ENCODE measurements at places on chromosomes 1 and 21.

- no peak for DNase-seq
Measured at GRCh38 chr1:26922901-26923300, 1.4 kb downstream of the NUDC start.

GRCh38 chr1:80155371-80155770 lies 1148.8 kb upstream of the ADGRL4 start:
- DNase-seq: peak; percentile 11

DNA sequence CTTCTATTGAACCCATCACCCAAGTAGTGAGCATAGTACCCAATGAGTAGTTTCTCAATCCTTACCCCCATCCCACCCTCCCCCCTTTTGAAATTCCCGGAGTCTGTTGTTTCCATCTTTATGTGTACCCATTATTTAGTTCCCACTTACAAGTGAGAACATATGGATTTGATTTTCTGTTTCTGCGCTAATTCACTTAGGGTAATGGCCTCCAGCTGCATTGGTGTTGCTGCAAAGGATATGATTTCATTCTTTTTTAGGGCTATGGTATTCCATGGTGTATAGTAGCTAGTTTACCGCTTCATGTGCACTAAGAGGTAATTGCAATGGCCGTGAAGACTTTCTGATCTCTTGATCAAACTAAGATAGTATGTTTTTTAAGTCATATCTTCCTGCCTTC lies 107.5 kb upstream of the SERTAD4 start:
- DNase-seq: no peak

- DNase-seq: no peak
Measured at GRCh38 chr1:161054805-161055204, 9.0 kb upstream of the USF1 start.

DNA sequence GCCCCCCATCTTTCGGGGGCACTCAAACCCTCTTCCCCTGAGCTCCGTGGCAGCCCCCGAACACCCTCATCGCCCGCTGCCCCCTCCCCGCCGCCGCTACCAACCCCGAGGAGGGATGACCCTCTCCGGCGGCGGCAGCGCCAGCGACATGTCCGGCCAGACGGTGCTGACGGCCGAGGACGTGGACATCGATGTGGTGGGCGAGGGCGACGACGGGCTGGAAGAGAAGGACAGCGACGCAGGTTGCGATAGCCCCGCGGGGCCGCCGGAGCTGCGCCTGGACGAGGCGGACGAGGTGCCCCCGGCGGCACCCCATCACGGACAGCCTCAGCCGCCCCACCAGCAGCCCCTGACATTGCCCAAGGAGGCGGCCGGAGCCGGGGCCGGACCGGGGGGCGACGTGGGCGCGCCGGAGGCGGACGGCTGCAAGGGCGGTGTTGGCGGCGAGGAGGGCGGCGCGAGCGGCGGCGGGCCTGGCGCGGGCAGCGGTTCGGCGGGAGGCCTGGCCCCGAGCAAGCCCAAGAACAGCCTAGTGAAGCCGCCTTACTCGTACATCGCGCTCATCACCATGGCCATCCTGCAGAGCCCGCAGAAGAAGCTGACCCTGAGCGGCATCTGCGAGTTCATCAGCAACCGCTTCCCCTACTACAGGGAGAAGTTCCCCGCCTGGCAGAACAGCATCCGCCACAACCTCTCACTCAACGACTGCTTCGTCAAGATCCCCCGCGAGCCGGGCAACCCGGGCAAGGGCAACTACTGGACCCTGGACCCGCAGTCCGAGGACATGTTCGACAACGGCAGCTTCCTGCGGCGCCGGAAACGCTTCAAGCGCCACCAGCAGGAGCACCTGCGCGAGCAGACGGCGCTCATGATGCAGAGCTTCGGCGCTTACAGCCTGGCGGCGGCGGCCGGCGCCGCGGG lies 837 bp downstream of the FOXD3 start:
- DNase-seq: peak; percentile 55

DNA sequence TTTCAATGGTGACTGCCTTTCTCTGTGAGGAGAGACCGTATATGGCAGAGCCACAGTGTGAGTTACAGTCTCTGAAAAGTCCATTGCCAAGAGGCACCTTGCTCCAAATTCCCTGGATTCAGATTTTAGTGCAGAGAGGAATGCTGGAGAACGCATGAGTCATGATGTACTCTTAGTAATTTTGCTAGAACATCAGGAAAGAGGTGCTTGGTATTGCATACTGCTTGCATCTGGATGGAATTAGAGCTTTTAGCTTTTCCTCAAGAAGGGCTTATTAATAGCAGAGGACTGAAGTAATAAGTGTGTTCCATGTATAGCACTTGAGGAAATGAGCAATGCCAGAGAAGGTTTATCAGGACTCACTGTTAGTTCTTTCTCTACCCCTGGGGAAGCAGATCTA lies 40.5 kb upstream of the AKT3 start:
- DNase-seq: no peak

DNA sequence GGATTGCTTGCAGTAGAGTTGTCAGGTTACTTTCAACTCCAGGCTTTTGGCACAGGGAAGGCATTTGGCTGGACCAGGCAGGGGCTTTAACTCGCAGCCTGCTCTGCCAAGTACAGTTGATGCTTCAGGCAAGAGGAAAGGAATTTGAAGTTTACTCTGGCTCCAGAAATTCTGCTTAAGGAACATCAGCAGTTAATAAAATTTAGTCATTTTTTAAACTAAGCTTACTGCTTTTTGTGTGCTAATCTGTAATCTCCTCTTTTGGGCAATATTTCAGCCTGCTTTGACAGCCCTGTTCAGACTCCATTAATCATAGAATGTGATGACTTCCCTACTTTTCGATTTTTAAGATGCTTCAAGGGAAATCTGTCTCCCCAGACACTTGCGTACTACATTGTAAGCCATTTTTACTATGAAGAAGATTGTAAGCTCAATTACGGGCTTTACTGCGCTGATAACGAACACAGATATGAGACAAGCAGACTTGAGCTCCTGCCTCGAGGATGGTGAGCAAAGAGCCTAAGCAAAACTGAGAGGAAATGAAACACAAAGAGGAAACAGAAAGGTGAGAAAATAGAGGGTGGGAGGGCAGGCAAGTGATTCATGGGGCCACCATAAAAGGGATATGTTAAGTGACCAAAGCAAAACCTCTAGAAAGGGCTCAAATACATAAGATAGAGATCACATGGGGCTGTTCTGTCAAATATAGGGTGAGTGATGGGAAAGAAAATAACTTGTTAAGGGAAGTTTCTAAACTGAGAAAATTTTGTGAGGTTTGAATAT lies 76.6 kb upstream of the VAV3 start:
- peak; percentile 21 for DNase-seq

DNA sequence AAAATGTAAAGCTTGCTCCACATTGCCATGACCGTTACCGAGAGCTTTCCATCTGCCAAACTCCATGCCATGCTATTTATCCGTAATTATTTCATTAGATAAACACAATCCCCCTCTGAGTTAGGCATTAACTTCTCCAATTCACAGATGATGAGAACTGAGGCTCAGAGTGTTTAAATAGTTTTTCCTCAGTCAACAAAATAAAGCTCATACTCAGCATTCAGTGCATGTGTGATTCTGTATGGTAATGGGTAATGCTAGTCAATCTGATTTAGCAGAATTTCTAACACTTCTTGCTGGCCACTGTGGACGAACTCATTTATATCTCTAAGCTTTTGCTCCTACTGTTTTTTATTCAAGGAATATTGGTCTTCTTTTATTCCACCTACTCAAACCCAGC lies 17.3 kb downstream of the SAMSN1 start:
- no peak for DNase-seq

DNA sequence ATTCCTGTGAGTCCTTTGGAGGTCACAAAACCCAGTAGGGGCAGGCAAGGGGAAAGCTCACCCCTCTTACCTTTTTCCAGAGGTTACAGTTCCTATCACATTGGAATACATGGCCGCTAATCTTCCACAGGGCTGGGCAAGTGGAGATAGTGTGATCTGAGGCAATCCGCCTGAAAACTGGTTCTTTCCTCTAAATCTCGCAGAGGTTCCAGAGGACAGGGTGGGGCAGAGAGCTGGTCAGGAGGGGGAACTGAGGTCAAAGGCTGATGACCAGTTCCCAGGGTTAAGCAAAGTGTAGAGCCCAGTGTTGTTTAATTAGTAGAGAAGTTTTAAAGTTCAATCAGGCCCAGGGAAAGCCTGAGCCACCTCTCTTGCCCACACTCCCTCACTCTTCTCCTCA lies at the start of gene SERPINC1:
SERPINC1 (minus strand) TSS at position 179 of the 400 bp plus-strand sequence; CDS start at position 111, 68 bp downstream.
- DNase-seq: no peak

DNA sequence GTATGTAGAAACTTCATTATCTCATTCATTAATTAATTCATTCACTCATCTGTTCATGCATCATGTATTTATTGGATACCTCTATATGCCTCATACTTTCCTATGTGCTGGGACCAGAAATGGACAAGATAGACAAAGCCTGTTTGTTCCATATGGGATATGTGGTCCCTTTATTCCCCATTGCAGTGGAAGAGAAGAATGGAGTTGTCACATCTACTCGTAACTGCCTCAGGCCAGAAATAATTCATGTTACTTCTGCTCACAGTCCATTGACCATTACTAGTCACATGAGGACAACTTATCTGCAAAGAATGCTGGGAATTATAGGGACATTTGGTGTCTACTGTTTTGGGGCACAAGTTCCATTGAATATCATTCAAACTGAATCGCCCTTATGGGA lies 327.8 kb downstream of the MATN1 start:
- DNase-seq: no peak

GRCh38 chr21:45050797-45051489 lies 23.4 kb upstream of the ADARB1 start:
- no peak for DNase-seq

- no peak for DNase-seq
Measured at GRCh38 chr1:93672069-93672468, 9.6 kb downstream of the BCAR3 start.

GRCh38 chr21:45310459-45310858 lies 22.8 kb upstream of the POFUT2 start:
- DNase-seq: no peak

All from kidney (tissue), 22 donors.